ENCODE measurements at places on chromosomes 4 and X.

DNA sequence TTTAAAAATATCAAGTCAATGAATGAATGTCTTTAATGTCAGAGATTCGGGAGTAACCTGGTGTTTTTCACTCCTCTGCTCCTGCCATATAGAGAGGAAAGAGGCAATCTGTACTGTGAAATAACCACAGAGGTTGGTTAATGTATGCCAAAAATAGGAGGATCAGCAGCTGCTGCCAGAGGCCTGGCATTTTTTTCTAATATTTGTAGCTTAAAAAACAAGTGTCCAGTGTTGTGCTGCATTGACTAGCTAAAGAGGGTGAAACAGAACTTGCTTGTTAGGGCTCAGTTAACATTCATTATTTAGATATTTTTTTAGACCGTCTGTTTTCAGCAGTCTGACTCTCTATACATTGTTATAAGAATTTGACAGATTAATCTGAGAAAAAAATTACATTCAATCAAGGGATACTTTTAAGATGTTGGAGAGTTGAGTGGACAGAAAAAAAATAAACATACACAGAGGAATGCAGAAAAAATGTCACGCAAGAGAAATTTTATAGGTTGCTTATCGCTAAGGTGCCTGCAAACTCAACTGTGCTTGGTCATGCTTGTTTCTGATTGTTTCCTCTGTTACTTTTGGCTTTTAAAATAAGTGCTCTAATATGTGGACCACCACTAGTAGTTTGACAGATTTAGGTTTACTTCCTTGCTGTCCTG, 392.3 kb upstream of the GALNT7 start:
- no peak for DNase-seq

DNA sequence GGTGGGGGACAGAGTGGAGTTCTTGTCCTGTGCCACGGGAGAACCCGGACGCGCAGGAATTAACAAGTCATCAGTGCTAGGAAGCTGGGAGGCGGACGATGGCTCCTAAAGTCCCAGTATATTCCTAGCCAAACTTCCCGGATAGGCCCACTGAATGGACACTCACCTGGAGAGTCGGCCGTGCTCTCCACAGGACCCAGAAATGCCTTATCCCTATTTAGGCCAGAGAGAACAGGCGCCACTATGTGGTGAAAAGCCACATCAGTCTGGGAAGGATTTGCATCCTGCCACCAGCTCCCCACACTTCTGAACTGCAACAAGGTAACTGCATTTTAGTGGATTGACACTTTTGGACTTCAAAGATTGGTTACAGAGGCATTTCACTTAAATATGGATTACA, 1.1 kb downstream of the CFAP299 start:
- peak; percentile 42 for DNase-seq

DNA sequence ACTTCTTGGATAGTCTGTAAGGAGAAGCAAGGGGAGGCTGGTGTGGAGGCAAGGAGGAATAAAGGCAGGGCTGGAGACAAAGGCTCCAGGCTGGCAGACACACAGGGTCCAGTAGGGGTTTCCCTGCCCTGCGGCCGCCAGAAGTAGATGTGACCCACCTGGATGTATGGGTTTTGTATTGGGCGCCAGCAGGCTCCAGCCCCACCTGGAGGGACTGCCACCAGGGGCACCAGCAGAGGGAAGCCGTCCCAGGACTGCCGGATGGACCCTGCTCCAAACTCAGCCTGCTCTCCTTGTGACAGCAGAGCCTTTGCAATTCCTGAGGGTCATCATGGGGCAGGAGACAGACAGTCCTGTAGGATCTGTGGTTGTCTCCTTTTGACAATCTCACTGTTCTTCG, 52.7 kb downstream of the MGST2 start:
- DNase-seq = no peak

DNA sequence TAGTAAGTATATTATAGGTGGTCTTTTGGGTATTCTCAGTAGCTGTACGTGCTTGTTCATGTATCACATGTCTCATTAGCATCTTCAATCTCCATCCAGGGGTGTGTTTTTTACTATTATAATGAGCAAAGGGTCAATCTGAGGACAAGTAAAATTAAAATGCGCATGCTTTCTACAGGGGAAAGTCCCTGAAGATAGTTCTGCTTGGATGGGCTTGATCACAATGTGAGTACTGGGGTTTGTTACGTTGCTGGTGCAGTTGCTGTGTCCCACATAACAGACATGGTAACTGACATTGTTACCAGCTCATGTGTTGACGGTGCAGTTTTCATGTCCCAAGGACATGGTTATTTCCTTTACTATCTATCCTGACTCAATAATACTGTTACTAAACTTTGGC, 65.9 kb downstream of the UCHL1 start:
- no peak for DNase-seq

GRCh38 chr4:56973336-56973735, 4.1 kb downstream of the NOA1 start:
- no peak for DNase-seq

DNA sequence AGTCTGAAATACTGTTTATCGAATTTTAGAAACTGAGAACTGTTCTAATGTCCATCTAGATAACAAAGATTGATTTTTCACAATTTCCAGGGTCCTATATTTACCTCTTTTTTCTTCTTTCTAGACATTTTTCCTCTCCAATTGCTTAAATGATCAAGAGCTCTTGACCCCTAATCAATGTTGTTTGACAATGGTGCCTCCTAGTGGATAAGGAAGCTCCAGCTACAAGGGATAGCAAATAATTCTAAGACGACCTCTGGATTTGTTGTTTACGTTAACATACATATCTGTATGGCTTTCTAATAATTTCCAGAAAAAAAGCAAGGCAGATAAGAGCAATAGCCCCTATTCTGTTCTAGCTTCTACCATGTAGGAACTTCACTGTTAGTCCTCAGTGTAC, 35.8 kb downstream of the GPR82 start:
- peak; percentile 40 for DNase-seq

DNA sequence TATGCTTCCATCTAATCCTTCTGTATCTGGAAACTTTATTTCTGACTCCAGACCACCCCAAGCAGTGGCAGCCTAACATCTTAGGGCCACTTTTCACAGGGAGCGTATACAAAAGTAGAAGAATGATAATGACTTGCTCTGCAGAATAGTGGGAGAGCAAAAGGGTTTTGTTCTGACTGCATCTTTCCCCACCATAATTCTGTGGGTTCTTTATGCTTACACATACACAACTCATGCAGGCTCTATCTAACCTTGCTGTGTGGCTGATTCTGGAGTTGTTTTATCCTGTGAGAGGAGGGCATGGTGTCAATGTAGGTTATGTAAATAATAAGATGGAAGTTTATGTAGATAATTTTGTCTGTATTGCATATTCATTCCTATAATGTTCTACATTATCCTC, 42.4 kb upstream of the NDNF start:
- DNase-seq = no peak

GRCh38 chr4:4788573-4788972, 70.9 kb upstream of the MSX1 start:
- no peak for DNase-seq

DNA sequence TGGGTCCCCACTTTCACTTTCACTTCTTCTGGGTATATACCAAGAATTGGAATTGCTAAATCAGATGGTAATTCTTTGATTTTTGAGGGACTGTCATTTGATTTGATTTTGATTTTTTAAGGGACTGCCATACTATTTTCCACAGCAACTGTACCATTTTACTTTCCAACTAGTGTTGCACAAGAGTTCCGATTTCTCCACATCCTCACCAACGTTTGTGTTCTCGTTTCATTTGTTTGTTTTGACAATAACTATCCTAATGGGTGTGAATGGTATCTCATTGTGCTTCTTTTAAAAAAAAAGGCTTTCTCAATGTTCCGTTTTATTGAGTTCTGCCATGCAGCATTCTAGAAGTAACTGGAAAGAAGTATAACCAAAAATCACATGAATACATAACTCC, 62.6 kb downstream of the C4orf46 start:
- DNase-seq = no peak

DNA sequence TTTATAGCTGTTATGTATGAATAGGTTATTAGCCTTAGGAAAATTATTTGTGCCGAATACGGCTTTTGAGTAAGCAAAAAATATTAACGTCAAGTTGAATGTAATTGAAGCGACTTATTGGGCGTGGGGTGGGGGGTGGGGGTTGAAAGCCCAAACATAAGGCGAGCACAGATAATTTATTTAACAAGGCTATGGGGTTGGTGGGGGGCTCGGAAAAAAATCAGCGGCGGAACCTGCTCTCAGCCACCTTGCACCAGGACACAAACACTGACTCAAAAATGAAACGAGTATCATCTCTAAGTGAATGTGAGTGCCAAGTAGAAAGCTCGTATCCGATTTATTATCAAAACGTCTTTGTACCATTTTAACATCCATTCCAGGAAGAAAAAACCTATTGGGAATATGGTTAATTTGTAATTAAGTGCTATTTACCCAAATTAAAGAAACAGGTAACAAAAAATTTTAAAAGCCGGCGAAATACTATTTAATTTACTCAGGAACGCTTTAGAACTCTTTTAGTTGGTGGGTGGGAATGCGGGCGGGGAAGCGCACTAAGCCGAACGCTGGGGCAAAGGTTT, 902 bp upstream of the LARP1B start:
- DNase-seq = no peak

GRCh38 chr4:183763990-183764754, 105.1 kb downstream of the TRAPPC11 start:
- peak; percentile 83 for DNase-seq

- no peak for DNase-seq
Measured at GRCh38 chr4:14302021-14302420, 674.5 kb upstream of the BOD1L1 start.

DNA sequence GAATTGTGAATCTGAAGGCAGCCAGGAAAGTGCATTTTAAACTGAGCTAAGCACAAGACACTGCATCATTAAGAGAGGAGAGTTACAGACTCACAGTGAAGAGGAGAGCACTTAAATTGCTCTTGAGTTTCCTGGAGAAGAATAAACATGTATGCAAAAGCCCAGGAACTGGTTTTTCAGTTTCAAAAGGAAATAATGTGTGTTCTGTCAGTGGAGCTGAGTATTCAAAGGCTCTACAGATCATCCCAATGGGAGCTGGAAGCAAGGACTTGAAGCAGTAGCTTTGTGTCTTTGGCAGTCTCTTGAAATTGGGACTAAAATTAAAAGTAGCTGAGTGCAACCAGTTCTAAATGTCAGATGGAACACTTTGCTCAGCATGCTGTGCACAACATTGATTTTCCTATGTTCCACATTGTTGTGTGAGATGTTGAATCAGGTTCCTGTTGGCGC, 147.5 kb upstream of the ANK2 start:
- no peak for DNase-seq

DNA sequence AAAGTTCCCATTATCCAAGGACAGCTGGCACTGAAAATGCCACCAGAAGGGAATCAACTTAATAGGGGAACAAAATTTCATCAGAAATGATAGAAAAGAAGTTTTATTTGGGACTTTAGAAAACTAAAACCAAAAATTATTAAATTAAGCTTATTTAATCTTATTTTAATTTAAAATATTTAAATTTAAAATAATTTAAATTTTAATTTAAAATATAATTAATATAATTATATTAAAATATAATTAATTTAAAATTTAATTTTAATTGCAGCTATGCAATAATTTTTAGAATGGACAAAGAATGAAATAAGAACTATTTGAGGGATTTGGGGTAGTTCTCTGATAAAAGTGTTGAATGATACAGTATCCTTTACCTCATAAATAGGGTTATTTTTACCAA, 10.2 kb upstream of the VAMP7 start:
- no peak for DNase-seq

- DNase-seq = no peak
Measured at GRCh38 chr4:186689476-186689875, 34.2 kb downstream of the FAT1 start.

- no peak for DNase-seq
Measured at GRCh38 chrX:14903891-14904290, 30.7 kb downstream of the MOSPD2 start.

DNA sequence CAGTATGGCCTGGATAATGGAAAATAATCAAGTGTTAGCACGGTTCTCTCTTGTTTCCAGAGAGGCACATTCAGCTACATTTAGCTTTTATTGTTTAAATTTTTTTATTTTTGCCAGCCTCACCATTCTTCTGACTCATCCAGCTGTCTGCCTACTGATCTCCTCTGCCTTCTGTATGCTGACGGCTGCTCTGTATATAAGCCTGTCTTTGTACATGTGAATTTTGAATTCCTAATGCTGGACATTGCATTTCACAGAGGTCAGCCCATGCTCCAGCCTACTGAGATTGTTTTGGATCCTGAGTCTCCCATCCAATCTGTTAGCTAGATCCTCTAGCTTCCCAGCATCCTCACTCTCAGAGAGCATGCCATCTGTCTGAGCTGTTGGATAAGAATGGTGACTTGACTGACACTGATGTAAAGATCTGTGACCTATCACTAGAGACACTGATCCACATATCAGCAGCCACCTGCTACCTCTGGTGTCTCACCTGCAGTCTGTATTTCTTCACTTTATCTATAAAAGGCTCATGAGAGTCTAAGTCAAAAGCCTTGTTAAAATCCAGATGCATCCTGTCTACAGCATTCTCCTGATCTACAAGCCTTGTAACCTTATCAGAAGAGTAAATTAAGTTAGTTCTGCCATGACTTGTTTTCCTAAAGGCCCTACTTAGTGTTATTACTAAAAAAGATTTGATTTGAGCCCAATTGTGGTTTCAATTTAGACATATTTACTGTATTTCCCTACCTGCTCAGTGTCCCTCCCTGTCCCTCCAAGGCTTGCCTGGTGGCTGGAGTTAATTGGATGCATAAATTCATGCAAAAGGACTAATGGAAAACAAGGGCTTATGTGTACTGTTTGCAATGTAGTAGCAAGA, 25.6 kb upstream of the ARHGAP36 start:
- no peak for DNase-seq

DNA sequence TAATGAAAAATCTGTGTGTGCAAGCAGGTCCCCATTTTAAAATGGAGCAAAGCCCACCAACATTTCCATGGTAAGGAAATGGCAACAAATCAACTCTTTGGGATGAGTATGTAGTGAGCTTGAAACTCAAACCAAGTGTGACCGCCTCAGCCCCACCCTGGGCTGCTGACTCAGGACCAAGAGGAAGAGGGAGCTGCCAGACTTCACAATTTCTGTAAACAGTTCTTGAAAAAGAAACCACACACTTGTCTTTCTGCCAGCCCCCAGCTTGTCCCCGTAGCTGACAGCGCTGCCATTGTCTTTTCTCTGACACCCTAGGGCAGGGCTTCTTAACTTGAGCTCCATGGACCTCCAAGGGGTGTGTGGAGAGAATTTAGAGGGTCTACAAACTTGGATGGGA, 10.3 kb downstream of the RTL5 start:
- peak; percentile 74 for DNase-seq

- no peak for DNase-seq
Measured at GRCh38 chr4:28373601-28374000, 1513.0 kb downstream of the STIM2 start.

DNA sequence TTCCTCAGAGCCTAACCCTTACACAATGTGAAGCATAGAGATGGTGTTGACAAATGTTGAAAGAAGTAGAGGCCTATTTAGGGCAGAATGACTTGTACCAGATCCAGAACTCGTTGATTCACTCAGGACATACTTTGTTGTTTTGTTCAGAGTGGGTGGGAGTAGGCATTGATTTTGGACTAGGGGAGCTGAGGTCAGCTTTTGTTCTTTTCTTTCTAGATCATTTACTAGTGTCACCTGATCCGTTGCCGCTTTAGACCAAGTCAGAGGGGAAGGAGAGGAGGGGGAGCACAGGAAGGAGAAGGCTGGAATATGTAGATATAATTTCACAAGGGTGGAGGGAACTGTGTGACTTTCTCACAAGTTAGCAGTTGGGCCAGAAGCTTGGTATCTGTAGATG, 282.4 kb upstream of the GPC4 start:
- no peak for DNase-seq

GRCh38 chr4:15906020-15906443, 32.5 kb downstream of the FGFBP1 start:
- DNase-seq = peak; percentile 99
